ENCODE measurements at places on chromosomes 5 and 9.

DNA sequence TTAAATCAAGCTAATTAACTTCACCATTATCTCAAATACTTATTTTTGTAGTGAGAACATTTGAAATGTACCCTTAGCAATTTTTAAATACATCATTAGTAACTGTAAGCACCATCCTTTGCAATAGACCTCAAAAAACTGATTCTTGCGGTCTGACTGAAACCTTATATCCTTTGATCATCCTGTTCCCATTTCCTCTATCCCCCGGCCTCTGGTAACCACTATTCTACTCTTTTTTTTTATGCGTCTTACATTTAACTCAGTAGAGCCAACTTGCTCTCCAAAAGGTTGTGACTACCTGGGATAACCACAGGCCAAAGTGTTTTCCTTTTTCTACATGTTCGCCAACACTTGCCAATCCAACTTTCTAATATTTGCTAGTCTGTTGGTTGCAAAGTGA is 106.1 kb downstream of the IRX1 start:
- no peak for DNase-seq

GRCh38 chr9:121708768-121709488 is 57.5 kb downstream of the DAB2IP start:
- DNase-seq: no peak

- no peak for DNase-seq
Measured at GRCh38 chr5:15183520-15183919, 311.9 kb upstream of the ANKH start.

DNA sequence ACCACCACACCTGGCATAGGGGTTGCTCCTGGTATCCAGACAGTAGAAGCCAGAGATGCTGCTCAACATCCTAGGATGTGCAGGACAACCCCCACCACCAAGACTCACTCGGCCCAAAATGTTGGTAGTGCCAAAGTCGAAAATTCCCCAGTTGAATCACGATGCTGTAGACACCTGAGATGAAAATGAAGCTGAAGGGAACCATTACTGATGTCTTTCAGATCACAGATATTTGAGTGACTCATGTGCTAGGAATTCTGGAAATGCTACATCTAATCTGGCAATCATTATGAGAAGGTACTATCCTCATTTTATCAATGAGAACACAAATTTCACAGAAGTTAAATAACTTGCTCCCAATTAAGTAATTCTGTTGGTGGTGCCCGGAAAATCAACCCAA is 21.0 kb upstream of the UBE2QL1 start:
- no peak for DNase-seq

DNA sequence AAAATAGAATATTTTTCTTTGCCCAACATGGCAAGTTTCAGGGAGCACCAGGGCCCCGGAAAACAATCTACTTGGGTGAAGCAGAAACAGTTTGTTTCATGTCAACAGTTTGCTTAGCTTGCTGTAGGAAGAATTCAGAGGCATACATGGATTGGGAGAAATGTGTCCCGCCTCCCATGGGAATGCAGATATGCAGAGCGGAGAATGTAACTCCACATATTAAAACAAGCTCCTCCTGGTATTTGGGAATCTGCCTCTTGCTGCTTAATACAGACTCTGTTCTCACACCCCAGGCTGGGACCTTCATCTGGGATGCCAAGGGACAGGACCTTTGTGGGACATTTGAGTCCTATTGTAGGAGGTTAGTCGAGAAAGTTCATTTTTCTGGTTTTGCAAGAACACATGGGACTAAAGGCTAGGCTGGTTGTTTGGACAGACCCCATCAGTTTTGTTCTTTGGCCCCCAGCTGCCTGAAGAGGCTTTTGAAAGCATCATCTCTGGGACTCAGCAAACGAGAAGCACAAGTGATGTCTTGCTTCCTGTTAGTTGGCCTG is 220.5 kb upstream of the ADRA1B start:
- no peak for DNase-seq

DNA sequence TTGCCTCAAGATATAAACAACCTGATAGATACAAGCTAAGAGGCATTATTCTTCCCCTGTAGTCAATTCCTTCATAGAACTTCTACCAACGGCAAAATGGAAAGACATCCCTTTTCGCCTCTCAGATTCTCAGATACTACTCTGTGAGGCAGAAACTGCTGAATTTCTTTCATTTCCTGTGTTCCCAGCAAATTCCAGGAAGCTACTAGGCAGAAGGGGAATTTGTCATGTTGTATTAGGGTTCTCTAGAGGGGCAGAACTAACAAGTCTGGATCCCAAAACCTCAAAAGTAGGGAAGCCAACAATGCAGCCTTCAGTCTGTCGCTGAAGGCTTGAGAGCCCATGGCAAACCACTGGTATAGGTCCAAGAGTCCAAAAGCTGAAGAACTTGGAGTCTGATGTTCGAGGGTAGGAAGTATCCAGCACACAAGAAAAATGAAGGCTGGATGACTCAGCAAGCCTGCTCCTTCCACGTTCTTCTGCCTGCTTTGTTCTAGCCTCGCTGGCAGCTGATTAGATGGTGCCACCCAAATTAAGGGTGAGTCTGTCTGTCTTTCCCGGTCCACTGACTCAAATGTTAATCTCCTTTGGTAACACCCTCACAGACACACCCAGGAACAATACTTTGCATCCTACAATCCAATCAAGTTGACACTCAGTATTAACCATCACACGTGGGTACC is 15.2 kb downstream of the RNF180 start:
- DNase-seq: no peak

GRCh38 chr5:158874792-158875191 is 224.9 kb downstream of the EBF1 start:
- no peak for DNase-seq

DNA sequence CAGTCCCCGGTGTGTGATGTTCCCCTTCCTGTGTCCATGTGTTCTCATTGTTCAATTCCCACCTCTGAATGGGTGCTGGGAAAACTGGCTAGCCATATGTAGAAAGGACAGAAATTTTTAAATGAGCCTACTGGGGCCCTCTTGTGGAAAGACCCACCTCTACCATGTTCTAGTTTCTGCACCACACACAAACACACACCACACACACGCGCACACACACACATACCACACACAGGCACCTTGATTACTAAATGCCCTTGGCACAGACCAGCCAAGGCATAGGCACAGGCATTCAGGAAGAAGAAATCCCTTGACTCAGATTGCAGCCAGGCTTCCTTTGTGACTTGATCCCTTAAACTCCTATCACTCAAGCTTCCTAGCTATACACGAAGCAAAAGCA is 60.5 kb downstream of the SIL1 start:
- no peak for DNase-seq

- no peak for DNase-seq
Measured at GRCh38 chr5:171874234-171874633, 88.6 kb downstream of the SMIM23 start.

DNA sequence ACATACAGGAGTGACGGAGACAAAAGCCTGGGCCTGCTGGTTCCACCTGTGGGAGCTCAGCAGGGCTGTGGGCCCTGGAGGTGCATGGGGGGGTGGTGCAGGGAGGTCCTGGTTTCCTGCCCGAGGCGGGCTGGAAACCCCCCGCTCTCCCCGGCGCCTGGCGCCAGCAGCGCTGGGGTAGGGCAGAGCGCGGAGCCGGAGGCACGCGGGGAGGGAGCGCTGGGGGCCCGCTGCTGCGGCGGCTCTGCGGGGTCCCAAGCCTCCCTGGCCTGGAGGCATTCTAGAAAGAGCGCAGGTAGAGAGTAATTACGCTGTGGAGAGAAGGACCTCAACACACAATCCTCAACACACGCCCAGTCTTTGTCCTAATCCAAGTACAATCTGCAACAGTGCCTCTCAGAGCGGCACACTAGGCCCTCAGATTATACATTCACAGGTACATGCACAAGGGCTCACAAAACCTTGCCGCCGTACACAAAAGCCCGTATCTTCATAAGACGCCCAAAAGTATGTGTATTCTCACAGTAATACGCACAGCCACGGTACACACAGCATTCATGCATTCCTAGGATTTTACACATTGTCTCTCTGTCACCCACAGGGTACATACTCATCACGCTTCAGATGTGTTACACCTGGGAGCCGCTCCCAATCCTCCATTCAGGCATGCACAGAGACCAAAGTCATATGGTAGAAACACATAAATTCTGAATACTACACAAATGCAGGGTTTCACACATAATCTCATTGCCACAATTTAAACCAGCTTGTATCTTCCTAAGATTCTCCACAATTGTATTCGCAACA is 2.1 kb upstream of the HAND1 start:
- DNase-seq: no peak

- no peak for DNase-seq
Measured at GRCh38 chr5:74889523-74890105, 23.4 kb upstream of the FAM169A start.

DNA sequence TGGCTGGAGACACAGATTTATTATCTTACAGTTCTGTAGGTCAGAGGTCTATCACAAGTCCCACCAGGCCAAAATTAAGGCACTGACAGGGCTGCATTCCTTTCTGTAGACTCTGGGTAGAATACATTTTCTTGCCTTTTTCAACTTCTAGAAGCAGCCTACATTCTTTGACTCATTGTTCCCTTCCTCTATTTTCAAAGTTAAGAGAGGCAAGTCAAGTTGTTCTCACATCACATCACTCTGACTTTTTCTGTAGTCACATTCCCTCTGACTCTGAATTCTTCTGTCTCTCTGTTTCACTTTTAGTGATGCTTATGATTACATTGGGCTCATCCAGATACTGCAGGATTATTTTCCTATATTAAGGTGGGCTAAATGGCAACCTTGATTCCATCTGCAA is 119.0 kb downstream of the MELK start:
- DNase-seq: no peak

- DNase-seq: no peak
Measured at GRCh38 chr9:137502008-137502911, 43.1 kb upstream of the NSMF start.

DNA sequence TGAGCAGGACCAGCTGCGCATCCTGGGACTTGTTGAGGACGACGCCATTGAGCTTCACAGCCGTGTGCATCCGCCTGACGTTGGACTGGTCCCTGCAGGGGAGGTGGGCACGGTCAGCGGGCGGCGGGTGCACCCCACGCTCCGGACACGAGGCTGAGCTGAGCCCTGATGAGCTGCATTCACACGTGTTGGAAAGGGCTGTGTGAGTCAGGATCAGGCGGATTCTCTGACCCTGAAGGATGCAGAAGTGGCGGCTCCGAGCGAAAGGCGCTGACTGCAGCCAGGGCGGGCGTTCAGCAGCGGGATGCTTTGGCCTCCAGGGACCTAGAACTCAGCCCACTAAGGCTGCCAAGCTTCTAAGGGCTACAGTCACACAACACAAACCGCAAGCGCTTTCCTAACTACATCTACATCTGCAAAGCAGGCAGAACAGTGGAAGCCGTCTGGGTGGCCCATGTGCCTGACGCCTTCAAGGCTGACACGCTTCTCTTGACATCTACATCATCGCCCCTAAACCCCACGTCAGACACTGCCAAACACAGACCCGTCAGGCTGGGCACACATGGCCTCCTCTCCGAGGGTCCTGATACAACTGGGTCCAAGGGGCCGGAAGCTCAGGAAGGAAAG is 44.9 kb downstream of the NKD2 start:
- no peak for DNase-seq

DNA sequence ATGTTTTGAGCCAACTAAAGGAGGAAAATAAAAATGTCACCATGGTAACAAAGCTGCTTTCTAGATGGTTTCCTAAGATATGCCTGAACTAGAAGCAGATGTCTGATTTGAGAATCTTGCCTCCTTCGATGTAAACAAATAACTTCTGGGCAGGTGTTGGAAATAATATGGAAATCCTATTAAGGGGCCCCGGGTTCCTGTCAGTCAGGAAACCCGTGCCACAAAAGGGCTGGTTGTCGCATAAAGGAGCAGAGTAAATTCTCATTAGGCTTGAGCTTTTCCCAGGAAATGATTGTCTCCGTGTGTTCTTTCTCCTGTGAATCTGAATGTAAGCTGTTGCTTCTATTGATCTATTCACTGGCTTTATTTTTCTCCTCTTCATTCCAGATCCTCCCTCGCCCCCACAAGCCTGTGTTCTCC is 90.8 kb downstream of the TLE4 start:
- no peak for DNase-seq

- DNase-seq: no peak
Measured at GRCh38 chr5:124126504-124127217, 614.7 kb downstream of the CSNK1G3 start.

DNA sequence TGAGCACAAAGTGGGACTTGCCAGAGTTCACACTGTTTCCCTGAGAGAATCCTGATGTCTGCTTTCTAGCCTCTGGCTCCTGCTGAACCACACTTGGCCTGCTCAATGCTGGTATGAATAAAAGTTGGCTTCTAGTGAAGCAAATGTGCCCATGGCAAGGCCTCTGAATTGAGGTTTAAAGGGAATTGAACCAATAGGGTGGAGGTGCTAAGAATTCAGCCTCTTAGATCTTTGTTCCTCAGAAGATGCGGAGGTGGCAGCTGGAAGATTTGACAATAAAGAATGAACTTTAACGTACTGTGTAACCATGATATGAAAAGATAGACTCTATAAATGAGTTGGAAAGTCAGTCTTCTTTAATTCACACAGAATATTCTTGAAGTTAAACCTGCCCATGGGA is 57.2 kb downstream of the RASGRF2 start:
- DNase-seq: no peak

DNA sequence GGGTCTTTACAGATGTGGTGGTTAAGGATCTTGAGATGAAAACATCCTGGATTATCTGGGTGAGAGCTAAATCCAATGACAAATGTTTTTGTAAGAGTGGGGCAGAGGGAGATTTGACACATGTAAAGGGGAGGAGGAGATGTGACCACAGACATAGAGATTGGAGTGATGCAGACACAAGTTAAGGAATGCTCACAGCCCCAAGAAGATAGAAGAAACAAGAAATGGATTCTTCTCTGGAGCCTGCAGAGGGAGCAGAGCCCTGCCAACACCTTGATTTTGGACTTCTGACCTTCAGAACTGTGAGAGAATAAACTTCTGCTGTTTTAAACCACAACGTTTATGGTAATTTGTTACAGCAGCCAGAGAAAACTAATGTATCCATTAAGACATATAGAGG is 21.7 kb downstream of the ITGA2 start:
- DNase-seq: no peak

- no peak for DNase-seq
Measured at GRCh38 chr5:8057769-8058168, 188.8 kb downstream of the MTRR start.

GRCh38 chr5:132468656-132469379 is 21.8 kb downstream of the IRF1 start:
- no peak for DNase-seq

DNA sequence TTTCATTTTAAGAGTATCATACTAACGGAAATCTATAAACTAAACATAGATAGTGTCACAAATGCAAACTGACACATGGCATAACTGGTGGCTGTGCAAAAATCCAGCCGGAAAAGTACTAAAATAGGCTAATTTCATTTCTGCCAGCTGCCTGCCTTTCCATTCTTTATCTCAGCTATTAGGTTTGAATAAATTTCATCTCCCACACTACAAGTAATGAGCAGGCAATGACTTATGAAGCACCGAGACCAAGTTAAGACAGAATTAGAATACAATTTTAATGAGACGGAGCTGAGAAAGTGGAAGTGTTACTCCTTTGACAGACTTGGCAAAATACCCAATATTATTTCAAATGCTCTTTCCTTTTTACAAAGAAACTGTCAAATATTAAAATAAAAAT is 258.8 kb upstream of the ZNF608 start:
- DNase-seq: no peak
